ENCODE measurements at places on chromosomes 7 and 10. TPM values are rescaled to one million over a fixed set of nuclear protein-coding genes. Genes with fewer than 3 reads are reported as not detected.

- DNase-seq = no peak
These were observed 10.6 kb downstream of the ZNF485 start for GRCh38 chr10:43616697-43617370.

DNA sequence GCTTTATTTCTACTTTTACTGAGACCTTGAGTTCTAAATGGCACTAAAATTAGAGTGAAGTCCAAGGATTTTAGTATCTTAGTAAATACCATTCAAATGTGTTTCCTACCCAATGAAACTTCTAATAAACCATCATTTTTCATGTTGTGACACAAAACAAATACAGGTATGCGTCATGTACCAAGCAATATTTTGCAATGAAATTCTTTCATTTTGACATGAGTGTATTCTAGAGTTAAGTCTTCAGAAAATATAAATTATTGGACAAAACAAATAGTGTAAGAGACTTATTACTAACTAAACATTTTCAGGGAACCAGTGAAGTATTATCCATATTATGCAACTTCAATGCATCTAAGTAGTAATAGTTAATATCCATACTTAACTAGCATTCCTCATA lies 16.5 kb downstream of the HGF start:
- DNase-seq = no peak

- no peak for DNase-seq
These were observed 615 bp upstream of the CNTNAP2 start for GRCh38 chr7:146115851-146116520.

DNA sequence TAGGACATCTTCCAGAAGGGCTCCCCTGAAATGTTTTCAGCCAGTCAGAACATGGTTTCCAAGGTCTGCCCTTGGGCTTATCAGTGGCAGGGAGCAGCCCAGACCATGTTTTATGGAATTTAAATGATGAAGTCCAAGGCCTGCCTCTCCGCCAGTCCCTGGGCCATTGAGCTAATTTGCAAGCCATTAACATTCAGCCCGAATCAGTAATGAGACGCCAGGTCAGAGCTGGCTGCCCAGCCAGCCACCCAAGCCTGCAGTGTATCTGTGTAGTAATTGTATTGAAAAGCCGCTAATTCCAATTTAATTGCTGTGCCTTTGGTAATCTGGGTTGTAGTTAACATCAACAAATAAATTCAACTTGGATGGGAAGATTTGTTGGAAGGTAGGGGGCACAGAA lies 131.4 kb downstream of the PAXIP1 start:
- DNase-seq = no peak

GRCh38 chr7:50824882-50825281 lies 42.2 kb upstream of the GRB10 start:
- no peak for DNase-seq

DNA sequence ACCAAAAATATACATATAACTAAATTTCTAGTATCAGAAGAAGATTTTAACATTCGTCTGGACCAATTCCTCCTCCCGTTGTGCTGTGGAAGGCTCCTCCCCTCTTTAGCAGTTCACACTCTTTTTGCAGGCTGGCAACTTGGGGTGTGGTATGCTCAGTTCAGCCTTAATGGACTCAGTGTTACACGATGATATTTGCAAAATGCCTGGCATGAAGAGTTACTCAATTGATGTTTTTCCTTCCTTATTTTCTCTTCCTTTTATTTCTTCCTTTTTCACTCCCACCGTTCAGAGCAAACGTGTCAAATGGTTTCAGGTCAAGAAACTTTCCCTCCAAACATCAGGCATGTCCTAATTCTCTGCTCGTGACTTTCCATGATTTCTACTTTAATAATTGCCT lies 248.3 kb downstream of the PHF14 start:
- no peak for DNase-seq

DNA sequence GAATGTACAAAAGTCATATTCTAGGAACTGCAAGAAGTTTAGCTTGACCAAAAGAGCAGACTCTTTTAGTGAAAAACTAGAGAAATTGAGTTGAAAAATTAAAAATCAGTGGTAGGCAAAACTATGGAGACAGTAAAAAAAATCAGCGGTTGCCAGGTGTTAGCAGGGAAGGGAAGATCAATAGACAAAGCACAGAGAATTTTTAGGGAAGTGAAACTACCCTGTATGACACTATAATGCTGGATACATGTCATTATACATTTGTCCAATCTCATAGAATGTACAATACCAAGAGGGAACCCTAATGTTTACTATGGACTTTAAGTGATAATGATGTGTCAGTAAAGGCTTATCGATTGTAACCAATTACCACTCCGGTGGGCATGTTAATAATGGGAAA lies 761.9 kb downstream of the MAGI2 start:
- DNase-seq = no peak

DNA sequence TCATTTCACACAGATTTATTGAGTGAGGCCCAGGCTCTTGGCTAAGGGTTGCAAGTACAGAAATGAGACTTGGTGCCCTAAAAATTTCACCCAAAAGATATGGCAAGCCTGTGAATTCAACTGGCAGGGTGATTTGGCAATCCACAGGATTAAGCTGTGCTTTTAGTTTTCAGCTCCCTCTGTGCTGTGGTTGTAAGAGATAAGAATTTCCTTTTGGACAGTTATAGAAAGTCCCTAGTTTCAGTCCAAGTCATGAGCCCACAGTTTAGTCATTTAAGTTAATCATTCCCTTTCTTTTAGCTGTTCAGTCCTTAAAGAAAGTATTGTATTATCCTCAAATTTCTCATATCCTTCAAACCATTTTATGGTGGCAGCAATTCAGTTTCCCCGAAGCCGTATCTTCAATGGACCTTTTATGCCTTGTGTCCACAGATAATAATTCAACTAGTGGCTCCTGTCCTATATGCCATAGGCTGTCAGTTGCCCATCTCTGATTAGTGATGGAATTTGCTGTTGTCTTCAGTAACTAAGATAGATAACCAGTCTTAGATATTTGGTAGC lies 73.4 kb upstream of the NAMPT start:
- no peak for DNase-seq

The FRA10AC1 gene
- total RNA-seq = 25.2 TPM

The PDCD4 gene
- total RNA-seq = 99.9 TPM

Measured in omental fat pad (tissue), 4 donors.